Cerebellum (tissue), 4 donors: ENCODE measurements at places on chromosomes 12 and 14.

GRCh38 chr12:4140581-4141301, 132.8 kb upstream of the CCND2 start:
- no peak for DNase-seq

DNA sequence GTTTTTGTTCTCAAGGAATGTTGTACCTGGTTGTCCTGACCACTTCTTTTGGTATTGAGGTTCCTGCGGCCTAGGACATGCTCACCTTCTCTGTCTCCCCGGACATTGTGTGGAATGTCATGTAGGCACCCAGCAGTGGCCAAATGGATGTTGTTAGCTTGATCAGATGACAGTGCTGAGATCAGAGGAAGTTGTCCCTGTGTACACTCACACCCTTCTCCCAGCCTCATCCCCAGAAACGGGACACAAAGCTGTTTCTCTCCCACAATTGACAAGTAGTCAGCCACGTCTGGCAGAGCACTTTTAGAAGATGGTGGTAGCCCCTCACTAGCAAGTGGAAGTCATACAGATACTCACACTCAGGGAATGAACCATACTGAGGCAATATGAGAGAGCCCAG, 3.0 kb downstream of the PLEKHH1 start:
- DNase-seq, result no peak

- DNase-seq, result no peak
These were observed 368.7 kb upstream of the GARIN6 start for GRCh38 chr12:99278899-99279298.

DNA sequence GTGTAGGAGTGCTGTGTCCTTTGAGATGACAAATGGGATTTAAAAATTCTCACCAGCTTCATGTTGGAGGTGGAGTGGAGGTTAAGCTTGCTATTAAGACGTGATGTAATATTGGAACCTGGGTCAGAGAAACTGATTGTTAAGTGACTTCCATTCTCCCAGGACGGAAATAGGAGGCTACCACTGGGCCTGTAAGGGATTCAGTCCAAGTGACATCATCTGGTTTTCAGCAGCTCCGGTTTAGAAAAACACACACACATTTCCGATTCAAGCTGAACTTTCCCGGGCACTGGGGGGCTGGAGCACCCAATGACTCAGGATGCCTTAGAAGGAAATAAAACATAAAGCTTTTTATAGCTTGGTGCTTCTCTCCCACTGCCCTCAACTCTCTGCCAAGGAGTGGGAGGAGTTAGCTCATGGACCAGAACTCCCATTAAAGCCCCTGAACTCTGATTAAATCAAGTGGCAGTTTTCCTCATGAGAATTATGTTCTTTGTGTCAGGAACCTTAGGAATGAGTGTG, 12.4 kb downstream of the CALM1 start:
- DNase-seq, result no peak

DNA sequence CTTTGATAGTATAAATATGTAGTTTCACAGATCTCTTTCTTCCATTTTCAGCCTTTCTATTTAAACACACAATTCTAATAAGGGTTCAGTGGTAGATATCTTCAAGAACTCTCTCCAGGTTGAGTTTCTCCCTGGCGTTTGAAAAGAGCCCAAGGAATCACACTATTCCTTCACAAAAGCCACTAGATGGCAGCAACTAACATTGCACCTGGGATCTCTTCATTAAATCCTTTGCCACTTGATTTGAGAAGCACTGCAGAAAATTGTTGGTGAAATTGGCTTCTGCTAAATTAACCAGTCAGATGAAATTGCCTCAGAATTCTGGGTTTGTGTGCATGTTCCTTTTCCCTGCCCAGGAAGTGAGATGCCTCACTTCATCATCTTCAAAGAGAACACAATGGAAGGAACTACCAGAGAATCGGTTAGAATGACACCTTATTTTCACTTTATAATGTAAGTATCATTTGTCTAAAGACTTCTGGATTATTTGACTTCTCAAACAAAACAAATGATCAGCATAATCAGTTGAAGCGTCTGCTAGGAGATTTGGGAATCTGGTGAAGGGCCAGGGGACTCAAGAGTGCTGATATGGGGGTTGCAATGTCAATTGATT, 6.8 kb downstream of the CCDC198 start:
- DNase-seq, result peak; percentile 70

GRCh38 chr14:78363008-78363407, 192.8 kb downstream of the NRXN3 start:
- no peak for DNase-seq

DNA sequence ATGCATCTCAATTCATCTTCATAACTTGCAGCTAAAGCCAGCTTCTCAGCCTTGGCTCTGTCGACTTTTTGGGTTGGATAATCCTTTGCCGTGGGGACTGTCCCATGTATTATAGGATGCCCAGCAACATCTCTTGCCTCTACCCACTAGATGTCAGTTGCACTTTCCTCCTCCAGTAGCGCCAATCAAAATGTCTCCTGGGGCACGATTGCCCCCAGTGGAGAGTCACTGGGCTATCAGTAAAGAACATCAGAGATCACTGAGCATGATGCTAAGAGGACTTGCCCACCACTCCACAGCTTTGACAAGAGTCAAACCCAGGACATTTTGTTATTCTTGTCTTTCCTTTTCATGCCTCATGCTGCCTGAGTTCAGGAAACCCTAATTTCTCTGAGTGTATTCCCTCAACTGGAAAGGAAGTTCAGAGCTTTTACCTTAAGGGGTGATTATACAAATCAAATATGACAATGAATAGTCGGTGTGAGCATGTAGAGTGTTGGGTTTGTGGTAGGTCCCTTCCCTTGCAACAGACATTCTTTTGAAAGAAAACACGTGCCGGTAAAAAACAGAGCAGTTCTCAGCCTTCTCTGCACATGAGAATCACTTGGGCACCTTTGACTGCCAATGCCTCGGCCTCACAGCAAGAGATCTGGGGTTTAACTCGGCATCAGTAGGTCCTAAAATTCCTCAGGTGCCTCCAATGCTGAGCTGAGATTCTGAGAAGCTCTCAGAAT, 980.6 kb downstream of the VRK1 start:
- DNase-seq, result no peak

DNA sequence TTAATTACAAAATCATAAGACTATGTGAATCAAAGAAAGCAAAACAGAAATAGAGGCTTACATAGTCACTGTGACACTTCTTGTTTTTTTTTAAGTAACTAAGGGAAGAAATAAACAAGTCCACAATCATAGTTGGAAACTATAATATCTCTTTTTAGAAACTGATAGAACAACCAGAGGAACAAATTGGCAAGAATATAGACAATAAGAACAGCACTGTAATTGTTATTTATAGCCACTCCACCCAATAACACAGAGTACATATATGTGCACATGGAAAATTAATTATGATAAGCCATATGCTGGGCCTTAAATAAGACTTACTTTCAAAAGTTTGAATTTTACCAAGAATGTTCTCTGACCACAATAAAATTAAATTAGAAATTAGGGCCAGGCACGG, 101.1 kb downstream of the PLEKHG7 start:
- DNase-seq, result no peak

GRCh38 chr14:68680541-68681051, 112.3 kb downstream of the ZFP36L1 start:
- no peak for DNase-seq

- DNase-seq, result peak; percentile 42
These were observed 830 bp upstream of the LPCAT3 start for GRCh38 chr12:7019043-7019569.

DNA sequence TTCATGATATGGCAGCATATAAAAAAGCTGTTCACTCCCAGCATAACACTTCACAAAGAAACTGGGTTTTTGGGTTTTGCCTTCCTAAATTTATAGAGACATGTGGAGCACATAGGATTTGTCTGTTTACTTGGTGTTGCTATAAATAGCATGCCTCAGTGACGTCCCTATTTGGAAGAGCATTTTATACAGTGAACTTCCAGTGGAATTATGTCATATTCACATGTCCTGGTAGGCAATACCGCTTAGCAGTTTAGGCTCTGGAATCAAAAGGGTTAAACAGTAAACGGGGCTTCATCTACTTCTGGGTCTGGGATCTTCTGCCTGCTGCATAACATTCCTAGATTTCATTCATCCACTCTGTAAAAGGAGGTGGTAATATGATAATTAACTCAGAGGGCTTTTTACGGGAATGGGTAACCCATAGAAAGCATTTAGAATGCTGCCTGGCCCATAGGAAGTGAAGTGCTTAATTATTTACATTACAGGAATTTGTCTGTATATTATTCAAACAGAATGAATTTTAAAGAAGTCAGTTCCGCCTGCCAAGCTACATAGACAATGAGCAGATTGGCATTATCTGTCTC, 396.1 kb downstream of the TMTC2 start:
- DNase-seq, result no peak

GRCh38 chr12:21538061-21538653, 12.1 kb downstream of the SPX start:
- no peak for DNase-seq

- DNase-seq, result no peak
These were observed 106.3 kb downstream of the RIN3 start for GRCh38 chr14:92619671-92620456.

- no peak for DNase-seq
These were observed 25.6 kb upstream of the CHPT1 start for GRCh38 chr12:101671833-101672232.

GRCh38 chr12:57533108-57533507, 10.5 kb downstream of the MBD6 start:
- no peak for DNase-seq

DNA sequence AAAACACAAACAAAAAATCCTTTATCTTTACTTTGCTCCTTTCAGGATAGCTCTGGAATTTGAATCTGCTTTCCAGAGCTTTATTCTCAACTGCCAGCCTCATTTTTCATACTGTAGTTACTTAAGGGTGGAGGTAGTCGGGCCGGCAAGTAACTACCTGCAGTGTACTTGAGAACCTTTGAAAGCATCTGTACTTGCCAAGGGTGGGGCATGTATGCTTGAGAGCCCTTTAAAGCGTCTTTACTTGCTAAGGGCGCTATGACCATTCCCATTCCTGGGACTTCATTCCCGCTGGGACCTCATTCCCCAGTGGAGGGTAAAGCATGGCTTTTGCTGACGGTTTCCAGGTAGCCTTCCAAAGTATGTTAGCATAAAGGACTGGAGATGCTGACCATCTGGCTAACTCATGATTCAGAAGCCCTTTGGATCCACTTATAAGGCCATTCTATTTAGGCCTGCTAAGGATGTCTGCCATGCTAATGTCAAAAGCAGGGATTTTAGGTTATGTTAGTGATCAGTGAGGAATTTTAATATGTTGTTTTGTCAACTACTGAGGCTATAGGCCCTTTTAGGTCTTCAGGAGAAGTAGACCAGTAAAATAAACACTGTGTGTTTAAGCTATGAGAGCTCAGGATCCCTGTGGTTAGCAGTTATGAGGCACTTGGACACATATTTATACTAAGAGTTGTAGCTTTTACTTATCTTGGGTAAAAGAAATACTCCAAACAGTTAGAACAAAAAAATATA, 74.9 kb downstream of the CRADD start:
- no peak for DNase-seq

DNA sequence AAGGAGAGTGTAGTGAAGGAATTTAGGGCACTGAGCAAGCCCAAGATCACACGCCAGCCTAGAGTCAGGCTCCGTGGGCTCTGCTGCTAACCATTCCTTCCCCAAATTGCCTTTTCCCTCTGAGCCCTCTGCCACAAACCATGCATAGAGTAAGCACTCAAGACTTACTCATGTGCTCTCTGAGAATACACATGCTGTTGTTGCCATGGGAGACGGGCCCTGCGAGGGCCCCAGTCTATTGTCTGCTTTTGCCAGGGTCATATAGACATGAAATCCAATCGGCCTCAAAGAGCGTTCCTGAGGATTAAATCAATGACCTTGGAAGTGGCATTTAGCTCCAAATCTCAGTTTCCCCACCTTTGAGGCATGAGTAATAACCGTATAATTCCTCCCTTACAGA, 48.7 kb upstream of the WSCD2 start:
- DNase-seq, result no peak

GRCh38 chr12:21813751-21814150, 39.2 kb upstream of the KCNJ8 start:
- no peak for DNase-seq

- DNase-seq, result peak; percentile 63
These were observed 45.1 kb upstream of the PNMA1 start for GRCh38 chr14:73759183-73759713.

DNA sequence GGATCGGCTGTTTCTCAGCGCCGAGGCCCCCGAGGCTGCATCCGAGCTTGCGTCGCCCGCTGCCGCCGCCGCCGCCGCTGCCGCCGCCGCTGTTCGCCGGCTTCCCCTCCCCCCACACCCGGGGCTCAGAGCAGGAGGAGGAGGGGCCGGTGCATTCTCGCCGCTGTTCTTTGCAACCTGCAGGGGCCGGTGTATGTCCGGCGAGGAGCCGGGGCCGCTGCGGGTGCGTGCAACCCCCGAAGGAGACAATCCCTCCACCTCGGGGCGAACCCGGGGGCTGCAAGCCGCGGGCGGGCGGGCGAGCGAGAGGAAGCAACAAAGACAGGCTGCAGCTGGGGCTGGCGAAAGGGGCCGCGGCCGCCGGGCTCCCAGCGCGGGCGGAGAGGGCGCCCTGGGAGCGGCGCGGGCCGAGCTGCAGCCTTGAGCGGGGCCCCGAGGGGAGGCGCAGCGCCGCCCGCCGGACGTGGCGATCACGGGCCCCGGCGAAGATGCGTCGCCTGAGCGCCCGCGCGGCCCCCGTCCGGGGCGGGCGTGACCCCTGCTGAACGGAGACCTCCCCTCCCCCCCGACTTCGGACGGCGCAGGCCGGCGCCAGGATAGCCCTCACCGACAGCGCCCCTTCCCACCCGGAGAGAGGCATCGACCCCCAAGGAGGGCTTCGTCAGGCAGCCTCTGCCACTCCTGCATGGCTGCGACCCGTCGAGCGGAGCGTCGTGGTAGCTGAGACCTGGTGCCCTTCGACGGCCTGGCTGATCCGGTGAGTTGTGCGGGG, 702 bp downstream of the FAM222A start:
- peak; percentile 44 for DNase-seq

- DNase-seq, result no peak
These were observed 1.3 kb downstream of the RAD9B start for GRCh38 chr12:110503432-110503831.

GRCh38 chr12:131826097-131826928, 1.9 kb upstream of the MMP17 start:
- DNase-seq, result no peak

- no peak for DNase-seq
These were observed 43.9 kb downstream of the SLC15A4 start for GRCh38 chr12:128779901-128780300.

DNA sequence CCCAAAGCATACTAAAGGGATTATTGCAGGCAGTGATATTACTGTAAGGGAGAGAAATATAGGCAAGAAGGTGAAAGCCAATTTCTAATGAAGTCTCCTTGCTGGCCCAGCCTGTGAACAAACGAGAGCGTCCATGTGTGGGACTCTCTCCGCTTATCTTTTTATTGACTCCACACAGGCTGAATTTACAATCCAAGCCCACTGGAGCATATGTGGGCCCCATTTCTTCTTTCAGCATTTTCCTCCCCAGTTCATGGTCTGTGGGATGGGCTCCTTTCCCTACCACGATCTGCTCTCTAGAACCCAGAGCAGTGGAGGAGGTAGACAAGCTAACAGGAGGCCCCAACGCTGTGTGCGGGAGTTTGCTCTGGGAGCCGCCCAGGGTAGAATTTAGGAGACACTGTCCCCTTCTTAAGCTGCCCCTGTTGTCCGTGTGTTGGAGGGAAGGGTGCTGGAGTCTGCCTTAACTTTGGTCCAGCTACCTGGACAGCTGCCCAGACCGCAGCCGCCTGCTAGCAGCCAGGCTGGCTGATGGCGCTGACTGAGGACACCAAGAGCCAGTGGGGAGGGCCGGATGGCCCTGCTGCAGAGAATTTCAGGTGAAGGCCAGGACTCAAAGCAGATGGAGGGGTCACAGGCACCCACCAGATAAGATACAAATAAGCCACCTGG, 3.2 kb upstream of the HOXC11 start:
- DNase-seq, result no peak
